Cortex of kidney (tissue), 1 donor: ENCODE measurements at places on chromosomes 4 and X.

DNA sequence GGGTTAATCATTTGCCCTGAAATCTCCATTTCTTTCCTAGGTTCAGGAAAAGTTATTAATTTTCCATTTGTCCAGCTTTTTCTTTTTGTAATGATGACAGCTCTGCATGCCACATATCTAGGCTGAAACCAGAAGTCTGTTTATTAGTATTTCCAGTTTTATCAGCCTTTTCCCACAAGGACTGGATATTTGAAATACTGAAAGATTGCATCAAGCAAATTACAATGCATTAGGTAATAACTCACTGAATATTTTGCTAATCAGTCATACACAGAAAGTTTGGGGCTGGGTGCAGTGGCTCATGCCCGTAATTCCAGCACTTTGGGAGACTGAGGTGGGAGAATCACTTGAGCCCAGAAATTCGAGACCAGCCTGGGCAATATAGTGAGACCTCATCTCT, 21.5 kb downstream of the SLC9A7 start:
- DNase-seq = no peak

- DNase-seq = no peak
These were observed 5.4 kb downstream of the ADH1B start for GRCh38 chr4:99315839-99316238.

DNA sequence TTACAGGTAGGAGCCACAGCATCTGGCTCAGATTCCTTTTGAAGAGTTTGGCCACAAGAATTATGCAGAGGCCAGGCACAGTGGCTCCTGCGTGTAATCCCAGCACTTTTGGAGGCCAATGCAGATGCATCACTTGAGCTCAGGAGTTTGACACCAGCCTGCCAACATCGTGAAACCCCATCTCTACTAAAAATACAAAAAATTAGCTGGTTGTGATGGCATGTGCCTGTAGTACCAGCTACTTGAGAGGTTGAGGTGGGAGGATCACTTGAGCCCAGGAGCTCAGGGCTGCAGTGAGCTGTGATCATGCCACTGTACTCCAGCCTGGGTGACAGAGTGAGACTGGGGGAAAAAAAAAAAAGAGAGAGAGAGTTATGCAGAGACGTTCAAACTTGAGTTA, 53.0 kb downstream of the MID1IP1 start:
- DNase-seq = no peak

DNA sequence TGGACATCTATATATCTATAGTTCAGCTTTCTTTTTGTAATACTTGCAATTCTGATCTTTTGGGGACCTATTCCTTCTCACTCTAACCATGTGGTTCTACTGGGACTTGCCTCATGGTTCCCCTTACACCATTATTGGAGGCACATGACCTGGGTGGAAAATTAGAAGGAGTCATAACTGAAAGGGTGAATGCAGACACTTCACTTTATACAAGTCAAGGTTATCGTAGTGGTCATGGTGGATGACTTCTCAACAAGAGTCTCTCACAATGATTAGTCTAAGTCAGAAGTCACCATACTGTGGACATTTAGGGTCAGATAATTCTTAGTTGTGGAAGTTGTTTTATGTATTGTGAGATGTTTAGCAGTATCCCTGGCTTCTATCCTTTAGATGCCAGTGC, 10.5 kb upstream of the EIF4E start:
- no peak for DNase-seq

- no peak for DNase-seq
These were observed 40.4 kb downstream of the UNC5C start for GRCh38 chr4:95508421-95508820.

- DNase-seq = no peak
These were observed 90.4 kb upstream of the RAB40AL start for GRCh38 chrX:102846544-102847236.

DNA sequence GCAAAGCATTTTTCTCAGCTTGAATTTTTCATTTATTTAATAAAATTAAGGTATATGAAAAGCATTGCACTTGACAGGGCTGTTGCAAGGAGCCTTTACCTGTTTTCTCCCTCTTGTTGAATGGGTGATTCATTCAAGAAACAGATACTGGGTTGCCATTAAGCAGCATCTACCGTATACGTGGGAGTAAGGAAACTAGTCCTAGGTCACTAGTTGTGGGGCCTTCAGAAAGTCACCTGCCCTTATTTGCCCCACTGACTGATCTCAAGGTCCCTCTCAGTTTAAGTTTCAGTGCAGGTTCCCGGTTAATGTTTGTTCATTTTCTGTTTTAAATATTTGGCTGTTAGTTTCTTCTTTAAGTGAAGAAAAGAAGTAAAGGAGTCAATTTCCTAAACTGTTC, 34.0 kb downstream of the LHFPL1 start:
- DNase-seq = no peak

- no peak for DNase-seq
These were observed 287.9 kb downstream of the PPP1R2C start for GRCh38 chrX:42490111-42490510.

DNA sequence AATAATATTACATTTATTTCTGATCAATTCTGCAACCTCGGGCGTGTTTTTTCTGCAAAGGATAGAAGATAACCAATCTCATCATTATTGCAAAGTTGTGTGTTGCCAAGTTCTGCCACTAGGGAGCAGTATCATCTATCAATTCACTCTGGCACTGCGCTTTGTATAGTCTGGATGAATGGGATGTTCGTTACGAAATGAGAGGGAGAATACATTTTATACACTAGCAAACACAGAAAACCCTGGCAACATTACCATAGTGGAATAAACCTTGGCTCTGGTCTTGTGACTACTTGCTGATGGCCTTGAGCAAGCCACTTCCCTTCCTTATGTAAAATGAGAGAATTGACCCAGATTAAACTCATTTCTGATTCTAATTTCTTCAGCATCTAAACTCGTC, 97.5 kb upstream of the ZNF518B start:
- no peak for DNase-seq

GRCh38 chr4:48879561-48880442, 26.8 kb downstream of the OCIAD2 start:
- no peak for DNase-seq

- DNase-seq = no peak
These were observed 133.2 kb downstream of the NLGN4X start for GRCh38 chrX:6095469-6095868.

DNA sequence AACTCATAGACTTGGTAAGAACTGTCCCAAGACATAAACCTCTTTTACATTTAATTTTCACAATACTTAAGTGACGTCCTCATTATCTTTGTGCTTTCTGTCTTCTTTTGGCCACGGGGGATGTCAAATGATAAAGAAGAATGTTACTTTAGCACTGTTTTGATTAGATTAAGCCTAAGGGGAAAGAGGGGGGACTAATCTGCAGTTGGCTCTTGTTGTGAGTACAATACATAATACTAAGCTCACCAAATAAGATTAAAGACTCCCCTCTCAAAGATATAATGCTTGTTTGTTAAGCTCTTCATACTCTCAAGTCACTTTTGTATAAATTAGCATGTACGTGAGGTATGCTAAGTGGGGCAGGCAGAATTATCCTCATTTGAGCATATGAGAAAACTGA, 36.5 kb downstream of the OCRL start:
- DNase-seq = no peak

GRCh38 chr4:99617374-99617773, 40.3 kb downstream of the C4orf54 start:
- no peak for DNase-seq

- no peak for DNase-seq
These were observed 103.6 kb downstream of the PRKX start for GRCh38 chrX:3609810-3610209.

DNA sequence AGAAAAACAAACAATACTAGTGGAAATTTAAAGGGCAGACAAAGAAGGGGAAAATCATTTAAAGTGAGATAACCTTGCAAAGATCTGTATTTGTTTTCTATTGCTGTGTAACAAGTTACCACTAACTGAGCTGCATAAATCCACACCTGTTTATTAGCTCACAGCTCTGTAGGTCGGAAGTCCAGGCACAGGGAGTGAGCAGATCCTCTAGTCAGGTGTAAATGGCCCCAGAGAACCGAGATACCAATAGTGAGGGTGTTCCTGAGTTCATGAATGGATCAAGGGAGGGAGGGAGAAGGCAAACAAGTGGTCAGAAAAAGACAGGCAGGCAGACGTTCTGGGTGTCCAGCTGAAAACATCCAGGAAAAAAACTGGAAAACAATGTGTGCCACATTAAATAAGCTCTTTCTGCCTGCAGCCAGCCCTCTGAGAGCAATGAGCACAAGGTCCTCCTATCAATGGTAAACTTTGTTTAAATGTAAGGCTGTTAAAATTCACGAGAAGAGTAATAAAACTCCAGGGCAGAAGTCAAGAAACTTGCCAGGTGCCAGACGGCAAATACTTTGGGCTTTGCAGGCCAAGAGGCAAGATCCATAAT, 25.0 kb downstream of the ADGRA3 start:
- DNase-seq = no peak

GRCh38 chrX:65689377-65689776, 21.9 kb downstream of the MSN start:
- no peak for DNase-seq

DNA sequence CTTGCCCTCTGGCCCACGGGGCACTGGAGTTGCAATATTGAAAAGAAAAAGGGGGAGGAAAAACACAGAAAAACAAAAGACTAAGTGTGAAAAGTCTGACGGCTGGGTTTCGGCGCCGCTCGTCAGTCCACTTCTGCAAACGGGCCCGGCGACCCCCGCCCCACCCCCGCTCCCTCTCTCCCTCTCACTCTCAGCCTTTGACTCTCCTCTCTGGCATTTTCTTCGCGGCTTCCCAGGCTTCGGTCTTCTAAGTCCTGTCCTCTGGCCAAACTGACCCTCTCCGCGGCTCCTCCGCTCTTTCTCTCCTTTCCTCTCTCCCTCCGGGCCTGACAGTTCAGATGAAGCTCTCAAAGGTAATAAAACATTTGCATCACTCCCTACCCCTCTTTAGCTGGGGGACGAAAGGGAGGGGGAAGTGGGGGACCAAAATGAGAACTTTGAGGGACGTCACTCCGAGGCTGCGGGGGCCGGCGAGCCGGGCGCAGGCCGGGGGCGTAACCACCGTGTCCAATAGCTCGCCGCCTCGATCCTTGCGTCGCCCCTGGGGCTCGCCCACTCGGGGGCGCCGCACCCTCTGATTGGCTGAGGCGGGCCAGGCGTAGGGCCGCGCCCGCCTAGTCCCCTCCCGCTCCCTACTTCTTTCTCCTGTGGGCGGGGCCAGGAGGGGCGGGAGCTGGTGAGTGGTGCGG, at the start of gene NKX6-1:
Gene NKX6-1 (minus strand): TSS at position 358 of the 689 bp plus-strand sequence. CDS start 1,064 bp downstream, outside the sequence.
- no peak for DNase-seq

DNA sequence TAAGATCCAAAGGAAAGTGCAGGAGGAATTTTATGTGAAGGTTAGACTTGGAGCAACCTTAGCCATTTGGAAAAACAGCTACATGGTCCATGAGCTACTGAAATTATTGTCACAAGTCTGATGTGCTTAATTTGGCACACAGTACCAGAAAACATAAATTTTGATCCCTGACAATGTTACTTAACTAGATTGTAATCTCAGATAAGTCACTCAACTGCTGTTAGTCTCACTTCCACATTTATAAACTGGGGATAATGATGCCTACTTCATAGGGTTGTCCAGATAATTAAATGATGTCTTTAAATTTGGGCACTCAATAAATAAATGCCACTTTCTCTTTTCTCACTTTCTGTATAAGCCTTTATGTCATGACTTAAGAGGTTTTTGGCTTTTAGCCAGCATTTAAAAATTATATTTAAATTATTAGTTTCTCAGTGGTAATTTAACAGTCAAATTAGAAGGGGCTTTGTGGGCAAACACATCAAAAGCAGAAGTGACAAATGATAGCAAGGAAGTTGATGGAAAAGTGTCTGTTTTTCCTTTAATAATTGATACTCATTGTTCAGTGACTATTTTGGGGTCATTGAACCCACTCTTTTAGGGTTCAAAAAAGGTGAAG, 58.3 kb downstream of the PAQR3 start:
- DNase-seq = no peak
